ENCODE measurements at places on chromosomes 4 and X.

GRCh38 chr4:130077275-130077674 lies 981.3 kb downstream of the C4orf33 start:
- H3K27me3 ChIP-seq = no peaks in the 10 kb centered on the region
- H3K36me3 ChIP-seq = no peaks in the 10 kb centered on the region
- DNase-seq = no peak
- peaks cover 4% of the 10 kb centered on the region for H3K4me1 ChIP-seq
- H3K27ac ChIP-seq = no peak overlapping the region
- no peak overlapping the region for H3K4me3 ChIP-seq

- no peak overlapping the region for H3K4me3 ChIP-seq
- no peaks in the 10 kb centered on the region for H3K36me3 ChIP-seq
These were observed 75.4 kb downstream of the IRF2 start for GRCh38 chr4:184398741-184399511.

- H3K4me1 ChIP-seq = no peaks in the 10 kb centered on the region
- no peaks in the 10 kb centered on the region for H3K36me3 ChIP-seq
- no peaks in the 10 kb centered on the region for H3K27me3 ChIP-seq
- no peak overlapping the region for H3K4me3 ChIP-seq
- H3K27ac ChIP-seq = no peak overlapping the region
These were observed 152.0 kb upstream of the STX18 start for GRCh38 chr4:4693755-4694295.

GRCh38 chr4:63029380-63029779 lies 1379.9 kb downstream of the TECRL start:
- H3K36me3 ChIP-seq = no peaks in the 10 kb centered on the region
- no peak for DNase-seq
- H3K27me3 ChIP-seq = no peaks in the 10 kb centered on the region
- no peak overlapping the region for H3K27ac ChIP-seq
- H3K4me1 ChIP-seq = no peaks in the 10 kb centered on the region

DNA sequence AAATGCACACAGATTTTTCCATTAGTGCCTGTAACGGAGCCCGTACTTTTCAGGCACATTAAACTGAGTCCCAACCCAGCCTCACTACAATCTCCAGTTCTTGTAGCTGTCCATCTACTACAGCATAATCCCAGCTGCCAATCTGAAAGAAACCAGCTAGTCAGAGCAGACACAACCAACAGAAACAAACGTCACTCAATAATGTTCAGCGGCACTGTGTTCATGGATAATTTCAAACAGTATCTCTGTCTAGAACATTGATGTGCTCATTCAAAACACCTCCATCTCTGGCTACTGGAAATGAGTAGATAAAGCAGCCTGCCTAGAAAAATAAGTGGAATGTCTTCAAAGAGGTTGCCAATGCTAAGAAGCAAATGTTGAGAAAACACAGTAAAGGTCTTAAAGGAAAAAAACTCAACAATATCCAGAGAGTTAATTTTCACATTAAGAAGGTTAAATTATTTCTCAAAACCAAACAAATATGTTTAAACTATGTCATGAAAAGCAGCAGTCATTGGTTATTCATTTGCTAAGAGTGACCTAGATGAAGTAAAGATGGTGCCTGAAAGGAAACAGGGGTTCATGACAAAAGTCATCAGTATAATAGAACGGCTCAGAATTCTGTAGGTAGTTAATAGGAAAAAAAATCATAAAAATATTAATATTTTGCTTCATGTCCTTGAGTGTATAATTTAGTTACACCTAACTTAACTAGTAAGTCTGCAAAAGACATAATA lies 245.1 kb upstream of the MAB21L2 start:
- H3K27me3 ChIP-seq = no peaks in the 10 kb centered on the region
- no peak overlapping the region for H3K4me3 ChIP-seq
- no peak overlapping the region for H3K27ac ChIP-seq
- H3K4me1 ChIP-seq = no peaks in the 10 kb centered on the region

DNA sequence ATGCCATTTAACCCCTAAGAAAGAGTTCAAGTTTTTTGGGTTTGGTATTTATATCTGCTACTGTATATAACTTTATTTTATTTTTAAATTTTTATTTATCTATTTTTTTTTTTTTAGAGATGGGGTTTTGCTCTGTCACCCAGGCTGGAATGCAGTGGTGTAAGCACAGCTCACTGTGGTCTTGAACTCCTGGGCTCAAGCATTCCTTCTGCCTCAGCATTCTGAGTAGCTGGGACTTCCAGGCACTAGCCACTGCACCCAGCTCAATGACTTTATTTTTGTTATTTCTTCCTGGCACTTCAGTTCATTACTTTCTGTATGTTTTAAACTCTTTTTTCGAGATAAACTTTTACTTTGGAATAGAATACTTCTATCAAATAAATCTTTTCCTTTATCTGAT lies 42.4 kb upstream of the PGAM4 start:
- no peaks in the 10 kb centered on the region for H3K36me3 ChIP-seq
- no peak overlapping the region for H3K27ac ChIP-seq
- no peaks in the 10 kb centered on the region for H3K4me1 ChIP-seq
- DNase-seq = no peak
- H3K27me3 ChIP-seq = no peaks in the 10 kb centered on the region

DNA sequence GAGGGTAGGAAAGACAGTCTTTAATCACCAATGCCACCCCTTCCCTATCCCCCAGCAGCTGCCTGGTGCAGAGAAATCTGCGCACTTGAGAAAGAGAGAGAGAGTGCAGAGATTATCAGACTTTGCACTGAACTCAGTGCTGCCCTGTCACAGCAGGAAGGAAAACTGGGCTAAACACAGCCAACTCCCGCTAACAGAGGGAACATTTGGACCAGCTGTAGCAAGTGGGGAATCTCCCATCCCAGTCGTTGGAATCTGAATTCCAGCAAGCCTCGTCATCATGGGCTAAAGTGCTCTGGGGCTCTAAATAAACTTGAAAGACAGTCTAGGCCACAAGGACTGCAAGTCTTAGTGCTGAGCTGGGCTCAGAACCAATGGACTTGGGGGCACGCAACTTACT lies 168.7 kb downstream of the DLG3 start:
- H3K4me1 ChIP-seq = no peaks in the 10 kb centered on the region
- no peaks in the 10 kb centered on the region for H3K36me3 ChIP-seq
- H3K4me3 ChIP-seq = no peak overlapping the region
- no peaks in the 10 kb centered on the region for H3K27me3 ChIP-seq
- DNase-seq = no peak

GRCh38 chr4:8343262-8343966 lies 73.9 kb downstream of the HTRA3 start:
- H3K4me1 ChIP-seq = no peaks in the 10 kb centered on the region
- no peak overlapping the region for H3K27ac ChIP-seq
- no peak overlapping the region for H3K4me3 ChIP-seq
- peak; percentile 47 for DNase-seq

- no peak overlapping the region for H3K27ac ChIP-seq
- H3K27me3 ChIP-seq = no peaks in the 10 kb centered on the region
- H3K4me3 ChIP-seq = no peak overlapping the region
- no peak for DNase-seq
These were observed 9.2 kb upstream of the EIF4E start for GRCh38 chr4:98937986-98938720.

- no peaks in the 10 kb centered on the region for H3K36me3 ChIP-seq
- no peak overlapping the region for H3K4me3 ChIP-seq
- H3K27ac ChIP-seq = no peak overlapping the region
- no peaks in the 10 kb centered on the region for H3K4me1 ChIP-seq
- DNase-seq = no peak
These were observed 42.0 kb upstream of the PROM1 start for GRCh38 chr4:16125571-16126445.

DNA sequence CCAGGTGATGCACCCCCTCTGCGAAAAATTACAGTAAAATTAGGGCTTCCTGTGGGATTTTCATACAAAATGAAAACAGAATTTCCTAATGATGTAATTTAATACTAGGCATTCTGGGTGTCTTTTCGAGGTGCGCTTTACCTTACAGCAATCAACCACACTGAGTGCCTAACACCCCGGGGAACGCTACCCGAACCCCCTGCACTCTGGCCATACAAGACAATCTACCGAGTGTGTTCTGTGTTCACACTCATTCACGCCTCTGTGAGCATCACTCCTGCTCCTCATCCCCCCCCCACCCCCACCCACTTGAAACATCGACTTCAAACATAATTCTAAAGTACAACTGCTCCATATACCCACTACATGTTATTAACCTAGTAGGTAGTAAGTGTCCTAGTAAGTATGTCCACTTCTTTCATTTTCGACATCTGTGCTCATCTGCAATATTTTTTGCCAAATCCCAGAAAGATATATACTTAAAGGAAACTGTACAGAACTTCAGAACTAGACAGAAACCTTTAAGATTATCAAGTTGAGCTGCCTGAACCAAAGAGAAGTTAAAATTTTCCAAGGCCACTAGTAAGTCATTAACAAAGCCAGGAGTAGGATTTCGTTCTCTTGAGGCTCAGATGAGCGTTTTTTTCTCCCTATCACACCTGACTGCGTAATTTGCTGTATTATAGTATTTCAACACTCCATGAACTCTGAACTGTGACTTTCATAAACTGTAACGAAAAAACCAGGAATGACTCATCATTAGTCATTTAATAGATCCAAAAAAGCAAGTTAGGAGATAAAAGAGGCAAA lies 80.0 kb downstream of the FAT1 start:
- no peak for DNase-seq
- H3K27me3 ChIP-seq = no peaks in the 10 kb centered on the region
- no peaks in the 10 kb centered on the region for H3K36me3 ChIP-seq
- peak overlapping the region; percentile 66 for H3K27ac ChIP-seq
- no peak overlapping the region for H3K4me3 ChIP-seq

- H3K4me3 ChIP-seq = no peak overlapping the region
- H3K4me1 ChIP-seq = no peaks in the 10 kb centered on the region
- no peaks in the 10 kb centered on the region for H3K27me3 ChIP-seq
- DNase-seq = no peak
- no peak overlapping the region for H3K27ac ChIP-seq
These were observed 482.1 kb upstream of the CPEB2 start for GRCh38 chr4:14520171-14520570.
